ENCODE measurements at places on chromosomes 3 and 15. TPM values are rescaled to one million over a fixed set of nuclear protein-coding genes. Genes with fewer than 3 reads are reported as not detected.

The CYP1A2 gene
- not detected for total RNA-seq

The ADAMTSL3 gene
- total RNA-seq: 0.76 TPM

The CYP8B1 gene
- total RNA-seq: not detected

The PEX5L gene
- not detected for total RNA-seq

The GAP43 gene
- total RNA-seq: not detected

The SERPINI2 gene
- total RNA-seq: not detected

The RTP1 gene
- total RNA-seq: not detected

The CCR9 gene
- total RNA-seq: not detected

The QTRT2 gene
- total RNA-seq: 24.1 TPM

The MINAR1 gene
- 0.67 TPM for total RNA-seq

The ECE2 gene
- not detected for total RNA-seq

The LSAMP gene
- 0.06 TPM for total RNA-seq

The CAPN3 gene
- not detected for total RNA-seq

The TRPM7 gene
- total RNA-seq: 30.7 TPM

The ZPLD1 gene
- not detected for total RNA-seq

The GOLGA6B gene
- not detected for total RNA-seq

The SOX14 gene
- not detected for total RNA-seq

The CGNL1 gene
- 2.0 TPM for total RNA-seq

The RARB gene
- total RNA-seq: 13.0 TPM

The C2CD4A gene
- not detected for total RNA-seq

The RHOV gene
- 4.1 TPM for total RNA-seq

The PSTPIP1 gene
- not detected for total RNA-seq

The AHSG gene
- 0.11 TPM for total RNA-seq

The HERC2 gene
- total RNA-seq: 51.8 TPM

The CKMT1B gene
- total RNA-seq: 7.6 TPM

The GOLGA6D gene
- not detected for total RNA-seq

The C15orf61 gene
- 4.9 TPM for total RNA-seq

The THSD4 gene
- total RNA-seq: 21.1 TPM

The ADAMTS17 gene
- total RNA-seq: 0.06 TPM

The AADACL2 gene
- total RNA-seq: not detected

The TIMP4 gene
- total RNA-seq: 10.9 TPM

The IL17RB gene
- 0.94 TPM for total RNA-seq

The SCN11A gene
- total RNA-seq: not detected

The KNSTRN gene
- 44.0 TPM for total RNA-seq

The KNG1 gene
- not detected for total RNA-seq

The UTS2B gene
- total RNA-seq: not detected

The ERC2 gene
- total RNA-seq: not detected

The CCDC50 gene
- total RNA-seq: 25.0 TPM

The SERPINI1 gene
- total RNA-seq: 3.0 TPM

The SLC35G2 gene
- 28.8 TPM for total RNA-seq

The PTX3 gene
- total RNA-seq: 0.81 TPM

The MEX3B gene
- 4.3 TPM for total RNA-seq

The GOLGA8S gene
- 0.15 TPM for total RNA-seq

The WNT7A gene
- total RNA-seq: 0.10 TPM

The SLC9C1 gene
- total RNA-seq: not detected

The VEPH1 gene
- total RNA-seq: 0.10 TPM

The RYR3 gene
- 0.05 TPM for total RNA-seq

The TRH gene
- not detected for total RNA-seq

The LMAN1L gene
- not detected for total RNA-seq

The MYLK gene
- total RNA-seq: 15.6 TPM

The OXSM gene
- 18.8 TPM for total RNA-seq

The LTF gene
- not detected for total RNA-seq

The PIERCE2 gene
- 5.4 TPM for total RNA-seq

The PARP15 gene
- total RNA-seq: not detected

The SSUH2 gene
- total RNA-seq: 0.57 TPM

The SCAANT1 gene
- total RNA-seq: not detected

The THRB gene
- 0.99 TPM for total RNA-seq
